Pons (tissue), 1 donor: ENCODE measurements at places on chromosomes 7 and 10.

DNA sequence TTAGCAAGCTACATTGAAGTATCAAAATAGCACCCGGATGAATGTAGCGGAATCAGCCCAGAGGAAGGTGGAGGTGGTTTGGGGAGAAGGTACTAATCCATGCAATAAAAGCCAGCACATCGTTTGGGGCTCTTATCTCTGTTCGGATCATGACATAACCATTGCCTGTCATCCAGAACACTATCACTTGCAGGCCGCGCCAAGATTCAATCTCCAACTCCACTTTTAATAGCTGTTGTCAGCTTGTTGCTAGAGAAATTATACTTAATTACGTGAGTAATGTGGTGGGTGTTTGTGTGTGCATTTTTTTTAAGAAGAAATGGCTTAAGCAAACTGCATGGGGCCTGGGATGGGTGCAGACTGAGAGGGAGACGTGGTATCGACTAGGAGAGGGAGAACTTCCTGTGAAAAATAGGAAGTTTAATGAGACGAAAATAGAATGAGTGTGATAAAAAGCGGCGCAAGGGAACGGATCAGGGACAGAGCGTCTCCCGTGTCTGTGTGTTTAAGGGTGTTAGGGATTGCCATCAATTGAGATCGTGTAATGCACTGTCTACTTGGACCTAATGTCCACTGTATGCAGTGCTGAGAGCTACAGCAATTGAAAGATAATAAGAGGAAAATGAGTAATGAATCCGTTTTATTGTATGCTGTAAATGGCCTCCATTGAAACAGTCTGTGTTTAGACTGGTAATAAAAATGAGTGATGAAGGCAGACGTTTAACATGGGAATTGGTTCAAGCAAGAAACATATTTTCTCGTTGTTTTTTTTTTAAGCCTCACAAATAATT, 27.6 kb upstream of the SFMBT2 start:
- no peak for DNase-seq

DNA sequence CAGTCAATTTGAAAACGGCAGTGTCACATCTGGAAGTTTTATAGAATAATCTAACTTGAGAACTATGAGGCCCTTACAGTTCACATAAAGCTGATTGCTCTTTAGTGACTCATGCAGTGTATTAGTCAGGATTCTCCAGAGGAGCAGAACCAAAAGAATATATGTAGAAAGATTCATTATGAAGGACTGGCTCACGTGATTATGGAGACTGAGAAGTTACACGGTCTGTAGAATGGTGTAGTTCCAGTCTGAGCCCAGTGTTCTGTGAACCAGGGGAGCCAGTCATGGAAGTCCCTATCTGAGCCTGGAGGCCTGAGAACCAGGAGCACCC, 21.5 kb downstream of the RBM33 start:
- no peak for DNase-seq

DNA sequence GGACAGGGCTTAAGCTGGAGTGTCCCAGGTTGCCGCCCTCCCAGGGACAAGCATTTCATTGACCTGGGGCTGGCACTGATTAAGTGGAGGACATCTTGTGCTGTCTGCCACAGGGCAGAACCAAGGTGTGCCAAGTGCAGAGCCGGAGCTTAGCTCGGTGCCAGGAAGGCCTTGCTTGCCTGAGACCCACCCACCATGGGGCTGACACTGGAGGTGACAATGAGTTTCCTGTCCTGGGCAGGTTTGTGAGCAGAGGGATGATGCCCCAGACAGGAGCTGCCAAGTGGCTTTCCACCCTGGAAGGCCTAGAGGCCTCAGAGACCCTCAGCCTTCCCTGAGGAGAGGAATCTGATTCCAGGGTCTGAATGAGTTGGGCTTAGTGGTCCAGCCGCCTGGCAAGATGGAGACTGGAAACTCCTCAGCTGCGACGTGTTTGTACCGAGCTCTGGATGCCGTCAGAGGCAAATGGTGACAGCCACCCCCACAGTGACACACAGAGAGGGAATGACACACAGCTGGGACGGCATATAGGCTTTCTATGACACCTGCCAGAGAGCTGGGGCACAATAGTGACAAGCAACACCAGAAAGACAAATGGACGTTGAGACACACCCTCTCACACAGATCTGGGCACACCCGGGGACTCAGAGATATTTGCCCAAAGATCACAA, 2.6 kb downstream of the ADCYAP1R1 start:
- no peak for DNase-seq

DNA sequence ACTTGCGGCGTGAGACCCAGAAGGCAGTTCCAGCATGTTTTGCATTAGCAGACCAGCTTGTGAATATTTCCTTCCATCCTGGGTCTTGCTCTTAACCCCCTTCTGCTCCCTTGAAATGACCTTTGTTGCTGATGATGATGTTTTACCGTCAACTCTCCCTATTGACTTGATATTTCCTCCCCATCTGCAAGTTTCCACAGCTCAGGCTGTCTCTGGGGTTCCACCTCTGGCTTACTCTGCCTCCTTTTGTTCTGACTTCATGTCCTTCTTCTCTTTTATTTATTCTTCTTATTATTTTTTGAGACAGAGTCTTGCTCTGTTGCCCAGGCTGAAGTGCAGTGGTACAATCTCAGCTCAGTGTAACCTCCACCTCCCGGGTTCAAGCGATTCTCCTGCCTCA, 17.2 kb downstream of the BAMBI start:
- DNase-seq = no peak

DNA sequence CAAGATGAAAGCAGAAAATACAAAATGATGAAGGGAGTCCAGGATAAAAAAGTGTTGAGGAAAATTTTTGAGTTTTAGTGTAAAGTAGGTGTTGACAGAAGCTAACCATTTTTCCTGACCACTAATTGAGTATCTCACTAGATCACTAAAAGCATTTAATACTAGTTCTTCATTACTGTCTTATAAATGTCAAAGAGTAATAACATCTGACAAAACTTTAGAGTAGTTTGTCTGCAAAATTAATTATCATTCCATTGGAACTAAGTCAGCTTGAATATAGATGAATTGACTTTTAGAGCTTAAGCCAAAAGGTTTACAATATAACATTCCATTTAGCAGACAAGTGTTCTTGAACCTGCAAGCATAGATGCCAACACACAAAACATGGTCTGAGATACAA, 232.9 kb downstream of the FOXP2 start:
- no peak for DNase-seq

DNA sequence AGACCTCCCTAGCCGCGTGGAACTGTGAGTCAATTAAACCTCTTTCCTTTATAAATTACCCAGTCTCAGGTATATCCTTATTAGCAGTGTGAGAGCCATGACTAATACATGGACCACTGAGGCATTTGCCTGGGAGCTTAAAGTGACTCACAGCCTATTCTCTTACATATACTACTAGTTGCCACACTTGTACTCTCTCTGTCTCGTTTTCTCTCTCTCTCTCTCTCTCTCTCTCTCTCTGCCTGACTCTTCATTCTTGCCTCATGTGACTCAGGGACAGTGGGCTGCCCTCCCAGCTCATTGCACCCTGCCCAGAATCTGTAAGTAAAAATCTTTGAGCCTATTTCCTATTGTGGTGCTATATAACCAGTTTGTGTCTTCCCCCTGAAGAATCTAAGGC, 238.5 kb upstream of the MAGI2 start:
- DNase-seq = no peak

- DNase-seq = no peak
These were observed 60.5 kb downstream of the SEMA3C start for GRCh38 chr7:80858141-80858903.

DNA sequence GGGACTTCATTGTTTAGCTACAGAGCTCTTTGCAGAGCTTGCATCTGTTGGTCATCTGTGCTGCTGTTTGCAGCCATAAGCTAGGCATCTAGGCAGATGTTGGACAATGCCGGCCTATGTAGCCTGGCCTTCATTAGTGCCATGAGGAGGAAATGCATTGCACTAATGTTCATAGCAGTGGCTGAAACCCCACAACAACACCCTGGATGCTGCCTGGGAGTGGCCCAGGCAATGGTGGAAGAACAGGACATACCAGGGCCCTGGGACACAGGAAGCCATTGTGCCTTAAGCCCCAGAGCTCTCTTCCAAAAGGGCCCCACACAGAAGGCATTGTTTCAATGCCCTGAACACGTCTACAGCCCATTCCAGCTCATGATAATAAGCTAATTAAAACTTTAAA, 131.5 kb upstream of the LYZL1 start:
- DNase-seq = peak; percentile 85

DNA sequence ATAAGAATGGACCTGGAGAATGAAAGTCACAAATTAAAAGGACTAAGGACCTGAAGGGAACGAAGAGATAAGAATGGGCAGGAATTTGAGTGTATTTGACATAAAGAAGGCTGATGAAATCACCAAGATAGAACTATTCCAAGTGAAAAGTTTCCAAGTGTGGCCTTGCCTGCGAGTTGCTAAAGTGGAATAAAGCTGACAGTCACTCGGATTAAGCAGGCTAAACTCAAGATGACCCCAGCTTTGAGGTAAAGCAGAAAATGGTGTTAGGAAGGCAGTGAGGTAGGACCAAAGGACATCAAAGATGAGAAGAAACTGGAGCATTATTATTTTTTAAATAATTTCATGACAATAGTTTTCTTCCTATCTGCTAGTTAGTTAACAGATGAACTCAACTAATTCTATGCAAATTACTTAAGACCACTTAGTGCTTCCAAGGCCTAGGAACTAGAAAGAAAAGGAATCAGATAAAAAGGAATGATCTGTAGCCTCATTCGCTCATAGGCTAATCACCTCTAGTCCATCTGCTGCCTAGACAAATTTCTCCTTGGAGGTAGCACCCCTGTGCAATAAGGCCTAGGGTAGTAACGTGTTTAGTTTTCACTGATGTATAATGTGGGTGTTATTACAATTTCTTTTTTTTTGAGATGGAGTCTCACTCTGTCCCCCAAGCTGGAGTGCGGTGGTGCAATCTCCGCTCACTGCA, 34.5 kb downstream of the EZH2 start:
- no peak for DNase-seq

GRCh38 chr10:79106256-79107050, 37.7 kb downstream of the ZMIZ1 start:
- no peak for DNase-seq

- DNase-seq = no peak
These were observed 4.1 kb downstream of the COL1A2 start for GRCh38 chr7:94398841-94399240.

GRCh38 chr10:46014683-46015405, 15.6 kb downstream of the NCOA4 start:
- DNase-seq = no peak

GRCh38 chr10:132122097-132122861, 56.5 kb downstream of the JAKMIP3 start:
- no peak for DNase-seq

- DNase-seq = no peak
These were observed 70.9 kb upstream of the INHBA start for GRCh38 chr7:41773756-41774155.

GRCh38 chr7:68689087-68689433, 909.2 kb upstream of the AUTS2 start:
- no peak for DNase-seq

- no peak for DNase-seq
These were observed 58.3 kb downstream of the ST7 start for GRCh38 chr7:117011419-117012260.

- no peak for DNase-seq
These were observed 179.6 kb upstream of the GALNT17 start for GRCh38 chr7:70952311-70952710.

GRCh38 chr10:75646916-75647315, 215.5 kb downstream of the LRMDA start:
- no peak for DNase-seq

DNA sequence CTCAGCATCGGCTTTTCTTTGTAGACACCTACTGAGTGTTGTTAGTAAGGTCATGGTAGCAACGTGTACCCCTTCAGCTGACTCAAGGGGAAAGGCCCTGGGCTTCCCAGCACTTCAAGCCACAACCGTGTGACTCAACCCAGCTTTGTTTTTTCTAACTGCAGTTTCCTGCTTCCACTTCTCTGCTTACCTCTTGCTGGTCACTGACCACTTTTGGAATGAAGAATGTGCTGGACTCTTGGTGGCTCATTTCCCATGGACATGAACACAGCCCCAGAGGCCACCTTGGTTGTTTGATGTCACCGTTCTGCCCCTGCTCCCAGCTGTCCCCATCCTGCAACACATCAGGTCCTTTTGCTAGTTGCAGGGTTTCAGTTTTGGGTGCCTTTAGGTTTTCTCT, 69.5 kb upstream of the ZNF438 start:
- DNase-seq = no peak

DNA sequence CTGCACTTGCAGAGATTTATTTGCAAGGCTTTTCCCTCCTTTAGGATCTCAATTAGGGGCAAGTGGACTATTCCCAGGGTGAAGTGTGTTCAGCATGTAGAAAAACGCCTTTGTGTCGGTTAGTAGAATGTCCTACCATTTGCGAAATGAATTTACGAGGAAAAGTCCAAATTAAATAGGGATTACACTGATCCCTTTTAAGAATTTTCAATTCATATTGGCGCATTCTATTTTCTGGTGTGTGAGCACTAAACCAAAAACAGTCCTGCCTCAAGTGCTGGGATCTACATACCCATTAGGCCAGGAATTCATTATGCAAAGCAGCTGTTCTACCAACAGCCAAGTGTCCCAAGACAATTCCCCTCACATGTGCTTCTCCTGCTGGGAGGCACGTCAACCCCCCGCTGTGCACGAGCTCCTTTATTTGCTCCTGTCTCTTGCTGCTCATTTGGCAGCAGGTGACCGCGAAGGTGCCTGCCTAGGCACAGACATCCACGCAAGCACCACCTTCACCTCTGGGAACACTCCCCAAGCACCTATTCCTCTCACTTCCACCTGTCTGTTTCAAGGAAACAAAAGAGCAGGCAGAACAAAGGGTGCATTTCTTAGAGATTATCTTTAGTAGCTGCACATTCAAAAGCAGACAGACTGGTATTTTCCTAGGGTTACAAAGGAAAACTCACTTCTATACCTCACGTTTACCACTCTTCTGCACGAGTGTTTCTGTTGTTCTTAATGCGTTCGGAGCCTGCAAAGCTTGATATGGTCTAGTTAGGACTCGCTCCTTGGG, 134.6 kb upstream of the FGFR2 start:
- DNase-seq = no peak

DNA sequence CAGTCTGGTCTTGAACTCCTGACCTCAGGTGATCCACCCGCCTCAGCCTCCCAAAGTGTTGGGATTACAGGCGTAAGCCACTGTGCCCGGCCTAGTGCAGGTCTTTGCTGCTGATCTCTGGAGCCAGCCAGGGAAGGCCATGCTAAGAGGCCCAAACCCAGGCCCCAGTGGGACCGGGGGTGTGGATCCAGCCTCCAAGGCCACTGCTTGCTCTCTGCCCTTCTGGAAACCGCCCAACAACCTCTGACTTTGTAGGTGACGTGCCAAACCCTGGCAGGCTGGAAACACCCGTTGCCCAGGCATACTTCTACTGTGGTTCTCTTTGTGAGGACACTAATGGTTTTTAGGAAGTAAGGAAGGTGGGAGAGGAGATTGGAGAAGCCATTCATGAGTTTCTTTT, 83.5 kb upstream of the GNA12 start:
- no peak for DNase-seq

- DNase-seq = no peak
These were observed 75.1 kb downstream of the EBF3 start for GRCh38 chr10:129888784-129889616.
